ENCODE measurements at places on chromosomes 7 and 10. TPM values are rescaled to one million over a fixed set of nuclear protein-coding genes. Genes with fewer than 3 reads are reported as not detected.

The ACSM6 gene
- not detected for total RNA-seq

The AP4M1 gene
- total RNA-seq = 13.4 TPM

The CPVL gene
- 37.5 TPM for total RNA-seq

The NEUROG3 gene
- not detected for total RNA-seq

The NOC3L gene
- total RNA-seq = 9.3 TPM

- no peak for DNase-seq
These were observed 28.7 kb downstream of the PNPLA8 start for GRCh38 chr7:108497082-108497725.

DNA sequence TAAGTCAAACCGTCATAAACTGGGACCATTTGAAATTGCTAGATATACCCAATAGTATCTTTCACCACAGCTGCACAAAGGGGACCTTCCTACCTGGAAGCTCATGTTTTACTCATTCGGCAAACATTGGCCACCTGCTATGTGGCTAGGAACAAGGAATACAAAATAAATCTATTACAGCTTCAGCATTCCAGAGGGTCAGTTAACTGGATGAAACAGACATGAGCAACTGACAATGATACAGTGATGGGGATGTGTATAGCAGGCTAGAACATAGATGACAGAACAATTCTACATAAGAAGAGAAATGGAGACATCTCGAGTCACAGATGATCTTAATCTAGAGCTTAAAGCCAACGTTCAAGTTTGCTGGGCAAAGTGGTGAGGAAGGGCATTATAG is 3.1 kb upstream of the SMURF1 start:
- no peak for DNase-seq

- no peak for DNase-seq
These were observed 185.2 kb upstream of the DGKB start for GRCh38 chr7:15087771-15088170.

- DNase-seq = no peak
These were observed 585.1 kb downstream of the DNAJB9 start for GRCh38 chr7:109154748-109155147.

GRCh38 chr7:21565614-21566013 is 22.8 kb downstream of the DNAH11 start:
- no peak for DNase-seq

GRCh38 chr10:109774121-109774440 is 149.2 kb downstream of the XPNPEP1 start:
- DNase-seq = no peak

- no peak for DNase-seq
These were observed 83.0 kb downstream of the PARD3 start for GRCh38 chr10:34731885-34732701.

- DNase-seq = no peak
These were observed 169.2 kb upstream of the AHR start for GRCh38 chr7:17129218-17129617.

GRCh38 chr7:55075464-55076021 is 56.7 kb downstream of the EGFR start:
- peak; percentile 80 for DNase-seq

- DNase-seq = no peak
These were observed 45.4 kb upstream of the MBL2 start for GRCh38 chr10:52818019-52818418.

DNA sequence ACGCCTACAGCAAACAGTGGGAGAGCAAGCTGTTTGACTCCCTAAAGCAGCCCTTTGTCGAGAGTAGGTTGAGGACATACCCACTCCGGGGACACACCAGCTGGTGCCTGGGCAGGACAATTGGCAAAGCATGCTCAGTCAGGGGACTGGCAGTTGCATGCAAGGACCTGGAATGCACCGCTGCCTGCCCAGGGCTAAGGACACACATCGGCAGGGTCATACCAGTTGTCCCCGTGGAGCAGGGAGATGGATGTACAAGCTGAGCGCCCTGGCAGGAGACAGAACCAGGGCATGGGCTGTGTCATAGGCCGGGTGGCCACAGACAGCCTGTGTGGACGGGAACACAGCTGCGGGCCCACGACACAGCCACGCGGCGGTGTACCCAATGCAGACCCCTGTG is 18.3 kb upstream of the ELN start:
- DNase-seq = peak; percentile 58

DNA sequence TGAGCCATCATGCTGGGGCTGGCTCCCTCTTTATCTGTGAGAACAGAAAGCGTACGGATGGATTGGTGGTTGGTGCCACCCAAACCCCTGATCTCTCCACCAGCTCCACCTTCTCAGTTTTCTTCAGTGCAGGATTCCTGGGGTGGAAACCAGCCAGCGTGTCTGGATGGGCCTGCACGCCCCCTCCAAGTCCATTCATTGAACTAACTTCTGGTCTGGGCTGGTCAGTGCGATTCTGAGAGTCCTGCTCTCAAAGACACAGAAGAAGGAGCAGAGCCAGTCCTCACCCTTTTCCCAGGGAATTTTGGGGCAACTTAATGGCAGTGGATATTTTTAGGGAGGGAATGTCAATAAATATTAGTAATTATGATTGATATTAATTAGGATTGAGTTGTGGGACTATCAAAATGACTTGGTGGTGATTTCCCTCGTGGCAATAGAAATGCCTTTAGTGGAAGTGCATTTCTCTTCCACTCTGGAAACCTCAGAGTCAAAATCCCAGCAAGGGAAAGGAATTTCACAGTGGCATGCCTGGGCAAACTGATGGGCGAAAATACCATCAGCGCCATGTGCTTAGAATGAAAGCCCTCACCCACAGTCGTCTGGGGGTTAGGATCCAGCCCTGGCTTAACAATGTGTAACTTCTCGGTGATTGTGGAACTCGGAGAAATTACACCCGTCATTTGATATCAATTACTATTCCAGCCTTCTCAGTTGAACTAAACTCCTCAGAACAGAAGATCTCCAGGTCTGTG is 69.3 kb upstream of the EEPD1 start:
- no peak for DNase-seq

DNA sequence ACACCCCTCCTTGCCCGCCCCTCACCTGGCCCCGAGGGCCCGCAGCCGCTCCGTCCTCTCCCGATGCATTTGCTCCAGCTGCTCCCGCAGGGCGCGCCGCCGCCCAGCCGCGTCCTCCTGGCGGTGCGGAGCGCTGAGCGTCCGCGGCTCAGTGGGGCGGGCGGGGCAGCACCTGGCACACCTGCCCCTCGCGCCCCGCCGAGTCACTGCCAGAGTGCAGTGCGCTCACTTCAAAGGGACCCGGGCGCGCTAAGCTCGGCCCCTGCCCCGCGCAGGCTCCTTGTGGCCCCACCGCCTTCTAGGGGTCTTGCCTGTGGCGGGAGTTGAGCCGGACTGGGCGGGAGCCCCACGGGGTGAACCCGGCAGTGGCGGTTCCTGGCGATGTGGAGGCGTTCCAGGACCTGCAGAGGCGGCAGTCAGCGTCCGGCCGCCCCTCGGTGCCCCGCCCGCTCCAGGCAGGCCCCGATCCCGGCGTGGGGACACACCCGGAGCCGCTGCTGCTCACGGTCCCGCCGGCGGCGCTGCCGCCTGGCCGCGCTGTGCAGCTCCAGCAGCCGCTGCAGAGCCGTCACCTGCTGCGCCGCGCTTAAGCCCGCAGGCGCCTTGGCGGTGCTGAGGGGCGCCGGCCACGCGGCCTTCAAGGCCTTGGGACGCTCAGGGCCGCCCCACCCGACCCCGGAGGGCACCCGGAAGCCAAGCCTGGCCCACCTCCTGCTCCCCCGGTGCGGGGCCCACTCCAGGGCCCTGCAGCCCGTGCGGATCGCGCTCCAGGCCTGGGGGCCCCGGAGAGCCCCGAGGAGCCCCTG is 6.7 kb downstream of the ATP6V1F start:
- DNase-seq = peak; percentile 75

- DNase-seq = no peak
These were observed 127.0 kb downstream of the SRPK2 start for GRCh38 chr7:105261689-105262088.

GRCh38 chr7:37657816-37658215 is 25.8 kb upstream of the GPR141 start:
- DNase-seq = no peak

GRCh38 chr10:80497187-80498077 is 40.3 kb upstream of the SH2D4B start:
- DNase-seq = peak; percentile 84

- no peak for DNase-seq
These were observed 26.7 kb downstream of the MKLN1 start for GRCh38 chr7:131354390-131354789.

GRCh38 chr10:5527332-5528200 is 2.8 kb downstream of the CALML3 start:
- no peak for DNase-seq

DNA sequence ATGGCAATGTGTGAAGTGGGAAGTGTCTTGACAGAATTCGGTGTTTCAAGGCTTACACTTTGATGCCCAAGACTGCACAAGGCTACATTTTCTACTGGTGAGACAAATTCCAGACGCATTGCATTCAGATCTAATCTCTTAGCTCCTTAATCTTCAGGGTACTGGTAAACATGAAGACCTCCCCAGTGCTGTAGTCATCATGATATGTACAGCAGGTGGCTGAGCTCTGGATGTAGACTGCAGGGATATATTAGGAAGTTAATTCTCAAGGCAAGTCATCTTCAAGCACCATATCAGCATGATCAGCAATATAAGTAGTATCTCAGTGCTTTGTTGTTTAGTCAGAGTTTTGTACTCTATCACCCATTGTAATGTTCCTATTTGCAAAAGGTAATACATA is 61.8 kb downstream of the IKZF1 start:
- no peak for DNase-seq

GRCh38 chr7:5528071-5528814 is 104.6 kb upstream of the TNRC18 start:
- DNase-seq = peak; percentile 64

- no peak for DNase-seq
These were observed 32.7 kb downstream of the ABCB5 start for GRCh38 chr7:20647908-20648776.

- DNase-seq = no peak
These were observed 77.4 kb upstream of the PRR15 start for GRCh38 chr7:29486191-29486700.

DNA sequence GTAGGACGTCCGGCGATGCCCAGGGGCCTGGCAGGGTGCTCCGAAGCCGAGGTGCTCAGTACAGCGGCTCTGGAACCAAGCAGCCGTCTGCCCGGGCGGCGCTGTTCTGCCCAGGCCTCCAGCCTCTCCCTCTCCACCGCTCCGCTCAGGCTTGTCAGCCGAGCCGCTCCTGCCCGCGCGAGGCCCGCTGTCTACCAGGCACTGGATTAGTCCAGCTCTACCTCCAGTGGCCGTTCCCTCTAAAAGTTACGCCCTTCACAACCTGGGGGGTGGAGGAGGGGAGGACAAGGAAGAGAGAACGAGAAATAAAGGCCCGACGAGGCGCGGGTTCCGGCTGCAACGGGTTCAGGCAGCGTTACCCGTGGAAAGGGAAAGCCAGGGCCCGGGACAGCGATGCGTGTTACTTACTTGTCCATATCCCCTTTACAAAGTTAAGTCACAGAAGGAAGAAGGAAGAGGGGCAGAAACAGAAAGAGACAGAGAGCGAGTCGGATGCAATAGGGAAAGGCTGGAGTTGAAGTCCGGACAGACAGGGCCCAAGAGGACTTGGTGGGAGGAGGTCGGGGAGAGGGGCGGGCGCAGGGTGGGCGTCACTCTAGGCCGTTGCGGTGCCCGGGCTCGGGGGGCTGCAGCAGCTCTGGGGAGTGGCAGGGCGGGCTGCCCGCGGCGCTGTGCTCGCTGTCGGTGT is 2.8 kb downstream of the SP8 start:
- DNase-seq = no peak
